ENCODE measurements at places on chromosomes 3 and 15. TPM values are rescaled to one million over a fixed set of nuclear protein-coding genes. Genes with fewer than 3 reads are reported as not detected.

The KLHL6 gene
- 0.26 TPM for total RNA-seq

The ENTPD3 gene
- total RNA-seq = 0.31 TPM

The SLC28A1 gene
- total RNA-seq = not detected

The ROBO2 gene
- total RNA-seq = 3.2 TPM

The ANKRD28 gene
- 138 TPM for total RNA-seq

The SLC15A2 gene
- 0.25 TPM for total RNA-seq

The IDH2 gene
- total RNA-seq = 40.4 TPM

The GABRB3 gene
- total RNA-seq = 1.1 TPM

The ZNF385D gene
- 2.0 TPM for total RNA-seq

The MRPS25 gene
- total RNA-seq = 10.4 TPM

The TBC1D23 gene
- total RNA-seq = 63.3 TPM

The DPPA2 gene
- total RNA-seq = not detected

The DUOXA2 gene
- not detected for total RNA-seq

The LRRC49 gene
- 25.1 TPM for total RNA-seq

The ITPKA gene
- total RNA-seq = 1.7 TPM

The ARHGEF26 gene
- total RNA-seq = 2.6 TPM

The CTXN2 gene
- total RNA-seq = not detected

The ABCF3 gene
- total RNA-seq = 55.6 TPM

The CFAP100 gene
- not detected for total RNA-seq

The MAP1A gene
- 49.3 TPM for total RNA-seq

The TMEM207 gene
- total RNA-seq = not detected

The ZNF80 gene
- total RNA-seq = not detected

The ZPLD1 gene
- total RNA-seq = 0.26 TPM

The OXTR gene
- 0.79 TPM for total RNA-seq

The MKRN3 gene
- not detected for total RNA-seq

The SETD5 gene
- 26.7 TPM for total RNA-seq

The TEX55 gene
- total RNA-seq = not detected

The SEMA5B gene
- total RNA-seq = 3.6 TPM

The PP2D1 gene
- total RNA-seq = not detected

All from aortic smooth muscle cell (primary cell).